Vagina (tissue), 2 donors: ENCODE measurements at places on chromosomes 4 and X.

DNA sequence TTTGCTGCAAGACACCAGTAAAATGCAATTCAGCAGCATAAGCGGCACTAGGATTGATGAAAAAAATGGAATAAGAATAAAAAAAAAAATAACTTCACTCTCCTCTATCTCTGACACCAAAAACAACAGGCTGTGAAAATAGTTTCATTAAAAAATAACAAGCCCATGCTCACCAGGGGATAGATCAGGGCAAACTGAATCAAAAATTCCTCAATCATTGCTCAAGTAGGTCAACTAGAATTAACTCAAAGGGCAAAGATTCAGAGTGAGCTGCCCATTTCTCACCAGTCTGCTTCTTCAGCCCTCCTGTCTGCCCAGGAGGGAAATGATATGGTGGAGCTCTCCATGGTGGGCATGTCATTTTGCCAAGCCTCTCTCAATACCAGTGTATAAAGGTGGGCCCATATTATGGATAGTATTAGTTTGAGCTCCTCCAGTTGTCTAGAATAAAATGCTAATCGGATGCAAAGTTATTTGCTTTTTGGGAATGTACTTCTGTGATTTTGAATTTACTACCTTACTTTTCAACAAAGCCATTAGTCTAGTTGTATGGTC is 153.9 kb downstream of the UNC5C start:
- no peak for DNase-seq

DNA sequence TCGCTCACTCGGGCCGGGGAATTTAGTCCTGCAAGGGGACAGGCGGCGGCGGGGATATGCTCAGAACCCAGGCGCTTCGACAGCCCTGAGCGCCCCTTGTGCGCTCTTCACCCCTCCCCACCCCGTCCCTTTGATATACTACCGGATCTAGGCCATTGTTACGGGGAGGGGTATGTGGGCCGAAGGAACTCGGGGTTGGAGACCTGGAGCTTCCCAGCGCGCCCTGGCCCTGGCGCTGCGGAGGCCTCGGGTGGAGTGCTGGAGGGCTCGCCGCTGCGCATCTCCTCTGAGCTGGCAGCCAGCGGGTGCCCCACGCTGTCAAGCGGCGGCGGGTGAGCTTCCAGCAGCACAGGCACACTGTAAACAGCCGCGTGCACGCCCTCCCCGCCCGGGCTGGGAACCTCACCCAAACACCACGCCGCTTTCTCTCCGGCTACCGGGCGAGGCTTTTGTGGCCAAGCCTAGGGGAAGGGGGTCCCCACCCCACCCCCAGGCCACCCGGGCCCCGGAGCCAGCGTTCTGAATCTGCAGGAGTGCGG is 54.5 kb upstream of the BCOR start:
- no peak for DNase-seq

- DNase-seq, result no peak
Measured at GRCh38 chrX:148417934-148418333, 82.5 kb upstream of the AFF2 start.

GRCh38 chr4:78691971-78692821 is 84.0 kb upstream of the BMP2K start:
- no peak for DNase-seq

- no peak for DNase-seq
Measured at GRCh38 chr4:56701644-56702043, 20.5 kb upstream of the HOPX start.

GRCh38 chr4:58252656-58253055 is 1142.5 kb upstream of the IGFBP7 start:
- no peak for DNase-seq

GRCh38 chrX:143669395-143669794 is 33.5 kb upstream of the SLITRK4 start:
- DNase-seq, result no peak

GRCh38 chr4:3686753-3687152 is 79.4 kb upstream of the ADRA2C start:
- DNase-seq, result no peak

- no peak for DNase-seq
Measured at GRCh38 chrX:142977128-142977914, 48.4 kb upstream of the SPANXN4 start.

GRCh38 chr4:38576767-38577166 is 87.2 kb upstream of the KLF3 start:
- DNase-seq, result no peak

DNA sequence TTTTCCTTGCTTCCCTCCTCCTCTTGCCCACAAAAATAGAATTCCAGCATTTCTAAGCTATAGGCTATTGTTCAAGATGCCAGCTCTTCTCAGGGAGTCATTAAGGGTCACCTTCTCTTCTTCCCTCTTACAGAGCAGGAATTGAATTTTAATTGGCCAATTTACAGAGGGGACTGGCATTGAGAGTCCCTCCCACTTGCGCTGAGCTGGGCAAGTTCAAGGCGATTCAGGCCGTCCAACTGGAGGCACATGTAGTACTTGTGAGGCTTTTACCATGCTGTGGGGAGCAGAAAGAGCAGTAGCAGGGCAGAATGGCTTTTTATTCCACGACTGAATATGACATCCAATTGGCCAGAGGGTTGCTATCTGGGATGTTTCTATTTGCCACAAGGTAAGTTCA is 181.9 kb downstream of the SOWAHB start:
- no peak for DNase-seq

DNA sequence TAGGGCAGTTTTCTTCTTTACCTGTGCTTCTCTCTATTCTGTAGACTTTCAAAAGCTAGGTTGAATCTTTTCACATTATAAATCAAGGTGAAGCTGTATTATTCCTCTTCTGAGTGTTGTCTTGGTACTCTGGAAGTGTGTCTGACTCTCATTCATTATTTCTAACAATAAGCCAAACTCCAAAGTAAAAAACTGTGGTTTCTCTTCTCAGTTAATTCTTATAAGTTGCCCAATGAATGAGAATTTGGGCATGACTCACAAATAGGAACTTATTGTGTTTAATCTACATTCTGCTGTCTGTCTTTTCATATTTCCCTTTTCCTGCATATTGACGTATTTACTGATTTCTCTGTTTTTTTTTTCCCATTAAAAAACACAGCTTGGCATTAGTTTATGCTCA is 714.5 kb downstream of the CCSER1 start:
- no peak for DNase-seq

DNA sequence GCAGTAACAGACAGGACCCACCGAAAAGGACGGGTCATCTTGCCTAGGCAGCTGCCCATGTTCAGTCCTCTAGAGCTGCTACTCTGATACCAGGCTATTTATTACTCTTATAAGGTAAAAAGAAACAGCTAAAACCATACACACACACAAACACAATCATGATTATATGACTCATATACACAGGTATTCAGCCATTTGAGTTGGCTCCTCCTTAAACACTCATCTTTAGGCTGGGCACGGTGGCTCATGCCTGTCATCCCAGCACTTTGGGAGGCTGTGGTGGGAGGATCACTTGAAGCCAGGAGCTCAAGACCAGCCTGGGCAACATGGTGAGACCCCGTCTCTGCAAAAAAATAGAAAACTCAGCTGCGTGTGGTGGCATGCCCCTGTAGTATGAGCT is 76.6 kb downstream of the F11 start:
- no peak for DNase-seq

GRCh38 chrX:49761481-49761880 is 65.7 kb upstream of the PAGE1 start:
- no peak for DNase-seq

DNA sequence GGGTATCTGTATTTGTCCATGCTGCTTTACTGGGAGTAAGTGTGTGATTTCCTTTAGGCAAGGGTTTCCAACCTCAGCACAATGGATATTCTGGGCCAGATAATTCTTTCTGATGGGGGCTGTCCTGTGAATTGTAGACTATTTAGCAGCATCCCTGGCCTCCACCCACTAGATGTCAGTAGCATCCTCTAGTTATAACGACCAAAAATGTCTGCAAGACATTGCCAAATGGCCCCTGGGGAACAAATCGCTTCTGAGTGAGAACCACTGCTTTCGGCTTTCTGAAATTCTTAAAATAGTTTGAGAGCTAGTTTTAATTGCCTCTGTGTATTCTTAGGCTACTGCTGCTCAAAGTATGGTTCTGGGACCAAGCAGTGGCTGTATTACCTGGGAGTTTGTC is 81.2 kb upstream of the GPM6B start:
- no peak for DNase-seq

DNA sequence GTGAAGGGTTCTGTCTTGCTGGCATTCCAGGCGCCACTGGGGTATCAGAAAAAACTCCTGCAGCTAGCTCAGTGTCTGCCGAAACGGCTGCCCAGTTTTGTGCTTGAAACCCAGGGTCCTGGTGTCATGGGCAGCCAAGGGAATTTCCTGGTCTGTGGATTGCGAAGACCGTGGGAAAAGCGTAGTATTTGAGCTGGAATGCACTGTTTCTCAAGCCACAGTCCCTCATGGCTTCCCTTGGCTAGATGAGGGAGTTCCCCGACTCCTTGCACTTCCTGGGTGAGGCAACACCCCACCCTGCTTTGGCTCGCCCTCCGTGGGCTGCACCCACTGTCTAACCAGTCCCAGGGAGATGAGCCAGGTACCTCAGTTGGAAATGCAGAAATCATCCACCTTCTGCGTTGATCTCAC is 40.1 kb downstream of the NOP14 start:
- no peak for DNase-seq

DNA sequence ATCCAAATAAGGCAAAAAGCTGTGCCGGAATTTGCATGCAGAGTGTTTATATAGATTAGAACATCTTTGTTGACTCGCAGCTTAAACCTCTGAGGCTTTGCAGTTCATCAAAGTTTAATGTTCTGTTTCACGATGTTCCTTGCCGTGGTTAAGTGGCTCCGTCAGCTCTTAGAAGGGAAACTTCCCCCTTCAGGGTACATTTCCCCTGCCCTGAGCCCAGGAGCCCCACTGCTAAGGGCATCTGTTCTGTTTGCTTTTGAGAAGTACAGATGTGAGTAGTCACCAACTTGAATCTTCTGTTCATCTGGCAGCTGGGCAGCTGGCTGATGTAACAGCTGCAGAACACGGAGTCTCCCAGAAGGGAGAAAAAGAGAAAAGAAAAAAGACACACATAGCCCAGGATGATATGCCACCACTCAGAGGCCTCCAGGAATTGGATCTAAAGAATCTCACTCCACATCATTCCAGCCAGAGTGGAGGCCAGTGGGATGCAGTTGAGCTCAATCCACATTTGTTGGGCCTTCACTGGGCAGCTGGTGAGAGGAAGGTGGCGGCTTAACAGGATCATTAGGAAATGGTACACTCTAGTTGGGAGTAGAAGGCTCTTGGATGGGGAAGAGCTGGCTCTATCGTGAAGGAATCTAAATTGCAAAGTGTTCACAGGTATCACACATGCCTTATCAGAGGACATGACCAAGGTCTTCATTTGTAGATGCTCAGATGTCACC is 178.7 kb upstream of the RBPJ start:
- DNase-seq, result no peak

DNA sequence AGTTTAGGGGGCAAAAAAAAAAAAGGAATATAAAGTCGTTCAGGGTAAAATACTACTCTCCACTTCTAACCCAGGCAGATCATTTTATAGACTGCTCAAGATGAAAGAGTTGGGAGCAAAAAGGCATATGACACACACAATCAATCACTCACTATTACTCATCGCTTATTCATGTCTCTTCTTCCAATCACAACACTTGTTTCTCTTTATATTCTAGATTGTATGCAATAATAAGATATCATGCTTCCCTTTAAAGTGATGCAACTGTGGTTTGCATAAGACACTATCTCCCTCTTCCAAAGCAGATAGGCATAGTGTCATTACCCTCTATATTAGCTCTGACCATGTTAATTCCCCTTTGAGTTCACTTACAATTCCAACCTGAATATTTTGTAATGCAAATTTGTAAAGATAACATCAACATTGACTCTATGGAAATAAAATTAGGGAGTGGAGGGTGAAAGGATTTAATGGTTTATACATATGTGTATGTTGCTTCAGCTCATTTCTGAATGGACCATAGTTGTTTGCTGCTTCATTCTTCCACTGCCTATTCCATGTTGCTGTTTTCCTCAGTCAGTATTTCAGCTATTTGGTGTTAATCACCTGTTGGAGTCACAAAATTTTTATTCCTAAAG is 154.9 kb upstream of the EPHA5 start:
- no peak for DNase-seq

- DNase-seq, result no peak
Measured at GRCh38 chr4:86959588-86960500, 25.0 kb downstream of the AFF1 start.

- DNase-seq, result no peak
Measured at GRCh38 chr4:81337211-81337610, 122.2 kb upstream of the PRKG2 start.

- no peak for DNase-seq
Measured at GRCh38 chr4:82733636-82734035, 65.0 kb downstream of the SCD5 start.

- no peak for DNase-seq
Measured at GRCh38 chr4:186486172-186486571, 69.2 kb downstream of the MTNR1A start.

GRCh38 chrX:41090568-41091238 is 5.5 kb downstream of the USP9X start:
- no peak for DNase-seq

- DNase-seq, result no peak
Measured at GRCh38 chrX:3244955-3245354, 101.5 kb downstream of the MXRA5 start.

DNA sequence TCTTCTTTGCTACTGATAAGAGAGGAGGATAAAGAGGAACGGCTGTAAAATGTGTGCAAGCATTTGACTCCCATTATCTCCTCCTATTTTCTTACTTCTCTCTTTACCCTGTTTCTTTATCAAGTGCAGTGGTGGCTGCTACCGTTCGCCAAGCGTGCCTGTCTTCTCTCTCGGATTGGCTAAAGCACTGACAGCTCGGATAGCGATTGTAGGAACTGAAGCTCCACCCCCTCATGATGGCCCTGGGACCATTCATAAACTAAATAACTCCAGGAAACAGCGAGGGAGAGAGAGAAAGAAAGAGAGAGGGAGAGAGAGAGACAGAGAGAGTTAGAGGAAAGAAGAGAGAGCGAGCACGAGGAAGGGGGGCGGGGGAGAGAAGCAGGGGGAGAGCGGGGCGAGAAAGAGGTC is 305 bp upstream of the MAB21L2 start:
- no peak for DNase-seq

DNA sequence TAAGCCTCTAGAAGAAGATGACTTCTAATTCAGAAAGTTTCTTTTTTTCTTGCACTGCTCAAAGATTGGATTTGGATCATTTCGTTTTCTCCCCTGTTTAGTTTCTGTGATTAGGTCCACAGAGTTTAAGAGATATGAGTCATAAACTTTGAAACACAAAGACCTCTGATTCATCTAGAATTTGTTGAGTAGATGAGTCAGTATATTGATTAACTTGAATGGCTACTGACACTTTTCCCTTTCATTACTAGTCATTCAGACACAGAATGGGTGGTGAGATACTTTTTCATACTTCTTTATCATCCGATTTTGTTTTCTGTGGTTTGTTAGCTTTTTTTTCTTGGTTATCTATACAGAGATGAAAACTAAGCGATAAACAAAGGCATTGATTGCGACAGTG is 34.1 kb upstream of the AFF2 start:
- DNase-seq, result no peak

GRCh38 chrX:143894938-143895337 is 11.1 kb downstream of the UBE2NL start:
- DNase-seq, result no peak

- DNase-seq, result no peak
Measured at GRCh38 chr4:184846531-184846930, 20.8 kb upstream of the ACSL1 start.

- no peak for DNase-seq
Measured at GRCh38 chrX:99308302-99308701, 1101.8 kb downstream of the PCDH19 start.

- no peak for DNase-seq
Measured at GRCh38 chr4:85741921-85742591, 267.1 kb downstream of the ARHGAP24 start.

- DNase-seq, result no peak
Measured at GRCh38 chr4:5770051-5770450, 59.0 kb downstream of the EVC start.

- DNase-seq, result no peak
Measured at GRCh38 chrX:34279866-34280560, 147.9 kb upstream of the FAM47A start.
